ENCODE measurements at places on chromosomes 3 and 15.
A peak's percentile ranks its signal among the peaks of the same experiment; 100 is the strongest.

- DNase-seq = no peak
Measured at GRCh38 chr15:87527416-87527815, 729.1 kb downstream of the NTRK3 start.

DNA sequence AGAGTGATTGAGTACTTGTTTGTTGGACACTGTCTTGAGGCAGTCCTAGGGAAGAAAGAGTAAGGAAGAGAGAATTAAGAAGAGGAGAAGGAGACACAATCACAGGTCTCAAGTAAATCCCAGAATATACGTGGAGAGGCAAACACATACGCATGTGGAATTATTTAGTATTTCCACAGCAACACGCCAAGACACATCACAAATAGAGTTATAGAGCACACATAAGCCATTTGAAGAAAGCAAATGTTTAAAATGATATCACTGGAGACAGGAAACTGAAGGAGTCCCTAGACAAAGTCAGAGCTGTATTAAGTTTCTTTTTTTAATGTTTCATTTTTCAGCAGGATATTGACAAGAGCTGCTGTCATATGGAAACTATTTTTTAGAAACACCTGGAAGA, 206.1 kb upstream of the LRIG1 start:
- no peak for DNase-seq

DNA sequence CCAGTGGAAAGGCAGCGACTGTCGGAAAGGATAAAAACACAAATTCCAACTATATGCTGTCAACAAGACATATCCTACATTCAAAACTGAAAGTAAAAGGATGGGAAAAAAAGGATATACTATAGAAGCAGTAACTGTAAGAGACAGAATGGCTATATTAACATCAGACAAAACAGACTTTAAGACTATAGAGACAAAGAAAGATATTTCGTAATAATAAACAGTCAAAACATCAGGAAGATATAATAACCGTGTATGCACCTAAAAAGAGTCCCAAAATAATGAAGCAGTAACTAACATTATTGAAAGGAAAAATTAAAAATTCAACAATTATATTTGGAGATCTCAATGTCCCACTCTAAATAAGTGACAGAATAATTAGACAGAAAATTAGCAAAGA, 48.2 kb downstream of the ZNF148 start:
- no peak for DNase-seq

DNA sequence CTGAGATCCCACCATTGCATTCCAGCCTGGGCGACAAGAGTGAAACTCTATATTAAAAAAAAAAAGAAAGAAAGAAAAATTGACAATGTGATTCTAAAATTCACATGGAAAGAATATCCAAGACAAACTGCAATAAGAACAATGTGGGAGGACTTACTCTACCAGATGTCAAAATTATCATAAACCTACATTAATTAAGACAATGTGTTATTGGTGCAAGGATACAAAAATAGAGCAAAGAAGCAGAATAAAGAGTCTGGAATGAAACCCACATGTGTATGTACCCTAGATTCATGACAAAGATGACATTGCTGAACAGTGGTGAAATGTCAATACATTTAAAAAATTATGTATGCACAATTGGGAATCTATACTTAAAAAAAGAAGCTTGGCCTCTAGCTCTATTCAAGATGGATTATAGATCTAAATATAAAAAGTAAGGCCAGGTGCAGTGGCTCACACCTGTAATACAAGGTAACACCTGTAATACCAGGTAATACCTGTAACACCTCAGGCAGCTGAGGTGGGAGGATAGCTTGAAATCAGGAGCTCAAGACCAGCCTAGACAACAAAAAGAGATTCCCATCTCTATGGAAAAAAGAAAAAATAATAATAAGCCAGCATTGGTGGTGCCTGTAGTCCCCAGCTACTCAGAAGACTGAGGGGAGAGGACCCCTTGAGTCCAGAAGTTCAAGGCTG, 45.7 kb downstream of the ZBTB11 start:
- DNase-seq = no peak

- DNase-seq = peak; percentile 64
Measured at GRCh38 chr15:48285329-48286214, 45.7 kb upstream of the DUT start.

All from left renal pelvis (tissue), 4 donors.